ENCODE measurements at places on chromosomes 16 and 17. TPM values are rescaled to one million over a fixed set of nuclear protein-coding genes. Genes with fewer than 3 reads are reported as not detected.
A peak's percentile ranks its signal among the peaks of the same experiment; 100 is the strongest.

TMEM238L gene
- not detected for total RNA-seq

SLC6A2 gene
- not detected for total RNA-seq

KCNJ18 gene
- total RNA-seq, result not detected

TOP3A gene
- 21.3 TPM for total RNA-seq

ZP2 gene
- total RNA-seq, result not detected

C17orf50 gene
- total RNA-seq, result not detected

EME2 gene
- total RNA-seq, result 1.3 TPM

DNA sequence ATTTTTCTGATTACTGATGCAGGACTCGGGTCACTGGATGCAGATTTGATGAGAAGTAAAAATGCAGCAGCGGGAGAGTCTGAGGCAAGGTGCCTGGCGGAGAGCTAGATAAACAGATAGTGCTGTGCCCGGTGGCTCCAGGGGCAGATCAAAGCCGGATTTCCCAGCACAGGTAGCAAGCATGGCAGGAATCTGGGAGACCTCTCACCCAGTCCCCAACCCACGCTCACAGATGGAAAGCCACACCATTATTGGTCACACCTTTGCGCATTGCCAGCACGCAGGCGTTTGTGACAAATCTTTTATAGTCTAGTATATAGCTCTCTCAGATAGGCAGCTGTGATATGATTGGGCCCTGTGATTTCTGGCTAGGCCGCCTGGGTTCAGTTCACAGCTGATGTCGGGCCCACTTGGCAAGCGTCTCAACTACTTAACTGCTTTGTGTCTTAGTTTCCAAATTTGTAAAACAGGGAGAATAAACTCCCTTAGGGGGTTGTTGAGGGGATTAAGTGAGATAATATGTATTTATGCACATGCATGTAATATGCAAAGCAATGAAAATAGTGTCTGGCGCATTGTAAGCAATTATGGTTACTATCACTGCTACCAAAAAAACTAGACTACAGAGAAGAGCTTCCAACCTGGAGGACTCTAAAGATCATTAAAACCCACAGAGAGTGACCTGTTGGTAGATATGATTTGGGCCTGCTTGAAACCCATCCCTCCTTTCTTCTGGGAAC is 42.0 kb upstream of the NFAT5 start:
- H3K36me3 ChIP-seq, result no peaks in the 10 kb centered on the region
- no peak overlapping the region for H3K4me3 ChIP-seq
- peaks cover 7% of the 10 kb centered on the region for H3K4me1 ChIP-seq
- no peak for DNase-seq
- H3K27me3 ChIP-seq, result no peaks in the 10 kb centered on the region

GRCh38 chr16:20875355-20875650 is 24.9 kb downstream of the DCUN1D3 start:
- peaks cover 8% of the 10 kb centered on the region for H3K4me1 ChIP-seq
- H3K27ac ChIP-seq, result no peak overlapping the region
- H3K27me3 ChIP-seq, result no peaks in the 10 kb centered on the region
- no peaks in the 10 kb centered on the region for H3K36me3 ChIP-seq
- no peak for DNase-seq

DNA sequence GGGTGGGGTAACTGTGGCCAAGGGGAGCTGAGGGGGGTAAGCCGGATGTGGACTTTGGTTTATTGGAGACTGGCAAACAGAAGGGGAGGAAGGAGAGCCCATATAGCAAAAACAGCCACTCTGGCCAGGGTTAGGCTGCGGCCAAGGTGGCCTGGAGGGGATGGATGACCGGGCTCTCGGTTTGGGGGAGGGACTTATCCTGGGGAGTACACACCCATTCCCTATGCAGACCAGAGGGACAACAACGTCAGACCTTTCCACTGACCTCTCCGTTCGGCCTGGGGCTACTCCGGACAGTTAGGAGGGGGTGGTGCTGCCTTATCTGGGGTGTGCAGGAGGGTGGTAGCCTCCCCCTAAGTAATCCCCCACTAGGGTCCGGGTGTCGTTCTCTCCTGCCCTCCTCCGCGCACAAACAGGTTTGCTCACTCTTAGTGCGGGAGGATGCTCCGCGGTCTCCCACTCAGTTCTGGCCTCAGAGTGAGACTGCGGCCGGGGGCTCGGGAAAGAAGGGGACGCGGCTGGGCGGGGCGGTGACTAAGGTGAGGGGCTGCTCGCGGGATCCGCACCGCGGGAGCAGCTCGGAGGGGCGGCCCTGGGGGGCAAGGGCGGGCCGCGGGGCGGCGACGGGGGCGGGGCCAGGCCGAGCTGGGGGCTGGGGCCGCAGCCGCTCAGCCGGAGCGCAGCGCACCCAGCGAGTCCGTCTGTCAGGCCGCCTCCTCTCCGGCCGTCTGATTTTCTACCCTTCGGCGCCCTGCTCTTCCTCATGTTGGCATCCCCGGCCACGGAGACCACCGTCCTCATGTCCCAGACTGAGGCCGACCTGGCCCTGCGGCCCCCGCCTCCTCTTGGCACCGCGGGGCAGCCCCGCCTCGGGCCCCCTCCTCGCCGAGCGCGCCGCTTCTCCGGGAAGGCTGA is at the start of gene WNK4:
Gene WNK4 (plus strand): TSS at position 675 of the 915 bp plus-strand sequence. CDS start 89 bp downstream, at position 764.
- DNase-seq, result no peak
- peak within 1 kb of the TSS; percentile 41 for H3K27ac ChIP-seq
- H3K4me3 ChIP-seq, result peak within 1 kb of the TSS; percentile 76
- H3K4me1 ChIP-seq, result peaks cover 26% of the 10 kb centered on the region

GRCh38 chr17:61340431-61341209 is 59.0 kb upstream of the TBX2 start:
- no peak overlapping the region for H3K4me3 ChIP-seq
- H3K4me1 ChIP-seq, result peaks cover 27% of the 10 kb centered on the region
- H3K27me3 ChIP-seq, result no peaks in the 10 kb centered on the region
- no peak overlapping the region for H3K27ac ChIP-seq
- DNase-seq, result peak; percentile 38

GRCh38 chr16:62665269-62665668 is 629.0 kb upstream of the CDH8 start:
- DNase-seq, result no peak
- H3K4me3 ChIP-seq, result no peak overlapping the region
- H3K36me3 ChIP-seq, result no peaks in the 10 kb centered on the region
- no peak overlapping the region for H3K27ac ChIP-seq
- H3K27me3 ChIP-seq, result no peaks in the 10 kb centered on the region

DNA sequence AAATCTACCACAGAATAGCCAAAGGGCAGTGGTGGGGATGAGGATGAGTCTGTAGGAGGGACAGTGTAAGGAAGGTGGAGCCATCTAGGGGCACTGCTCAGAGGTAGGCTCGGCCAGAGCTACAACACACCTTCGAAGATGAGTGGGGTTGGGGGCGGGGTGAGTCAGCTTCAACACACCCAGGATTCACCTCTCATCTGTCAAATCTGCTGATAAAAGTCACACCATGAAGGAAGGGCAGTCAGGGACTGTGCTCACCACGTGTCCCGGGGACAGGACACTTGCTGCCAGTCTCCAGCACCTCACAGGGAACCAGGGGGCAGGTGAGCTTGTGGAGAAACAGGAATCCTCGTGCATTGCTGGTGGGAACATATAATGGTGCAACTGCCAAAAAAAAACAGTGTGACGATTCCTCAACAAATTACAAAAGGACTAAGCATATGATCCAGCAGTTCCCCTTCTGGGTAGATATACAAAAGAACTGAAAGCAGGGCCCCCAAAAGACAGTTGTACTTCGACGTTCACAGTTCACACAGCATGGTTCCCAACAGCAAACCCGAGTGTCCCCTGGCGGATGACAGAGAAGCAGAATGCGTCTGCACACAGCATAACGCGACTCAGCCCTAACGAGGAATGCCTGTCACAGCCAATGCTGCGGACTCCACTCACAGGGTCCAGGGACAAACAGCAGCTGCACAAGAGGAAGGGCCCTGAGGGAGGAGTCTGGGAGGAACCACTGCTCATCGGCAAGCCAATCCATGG is 133.1 kb downstream of the ANKRD11 start:
- H3K27me3 ChIP-seq, result no peaks in the 10 kb centered on the region
- peaks cover 3% of the 10 kb centered on the region for H3K36me3 ChIP-seq
- no peak overlapping the region for H3K27ac ChIP-seq
- peaks cover 30% of the 10 kb centered on the region for H3K4me1 ChIP-seq
- no peak for DNase-seq
- H3K4me3 ChIP-seq, result no peak overlapping the region

GRCh38 chr16:66603537-66604375 is 748 bp upstream of the CMTM3 start:
- H3K36me3 ChIP-seq, result peaks cover 1% of the 10 kb centered on the region
- H3K4me3 ChIP-seq, result peak overlapping the region; percentile 74
- H3K27me3 ChIP-seq, result peaks cover under 1% of the 10 kb centered on the region
- DNase-seq, result peak; percentile 58
- peaks cover 17% of the 10 kb centered on the region for H3K4me1 ChIP-seq

All from IMR-90 (cell line).